ENCODE measurements at places on chromosomes 1 and 21. TPM values are rescaled to one million over a fixed set of nuclear protein-coding genes. Genes with fewer than 3 reads are reported as not detected.

S100A3 gene
- total RNA-seq = not detected

TGFB2 gene
- 0.76 TPM for total RNA-seq

GUCA2B gene
- total RNA-seq = not detected

SFN gene
- 0.46 TPM for total RNA-seq

TCHH gene
- total RNA-seq = not detected

ITGB2 gene
- total RNA-seq = 86.7 TPM

DIPK1A gene
- total RNA-seq = 22.7 TPM

B3GALT2 gene
- total RNA-seq = 0.07 TPM

FTCD gene
- 1.4 TPM for total RNA-seq

Data from B cell (primary cell).